Type B pancreatic cell (in vitro differentiated cells): ENCODE measurements at places on chromosomes 3 and 15. TPM values are rescaled to one million over a fixed set of nuclear protein-coding genes. Genes with fewer than 3 reads are reported as not detected.
A peak's percentile ranks its signal among the peaks of the same experiment; 100 is the strongest.

DNA sequence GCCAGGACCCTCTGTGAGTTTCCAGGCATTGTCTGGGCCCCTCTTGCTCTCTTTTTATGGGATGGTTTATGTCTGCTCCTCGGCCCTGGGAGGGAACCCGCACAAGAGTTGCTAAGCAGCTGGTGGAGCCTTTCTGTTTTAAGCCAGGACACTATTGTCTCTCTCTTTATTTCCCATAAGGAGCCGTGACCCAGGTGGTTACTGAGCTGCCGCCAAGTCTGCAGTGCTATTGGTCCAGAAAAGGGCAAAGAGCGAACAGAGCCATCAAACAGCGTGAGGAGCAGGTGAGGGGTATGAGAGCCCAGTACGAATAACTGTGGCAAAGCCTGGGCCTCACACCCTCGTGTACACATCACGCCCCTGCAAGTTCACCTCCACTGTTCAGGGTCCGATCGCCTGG is 280.2 kb downstream of the SHQ1 start:
- DNase-seq, result no peak

GRCh38 chr3:139560411-139560810 is 20.9 kb upstream of the RBP1 start:
- DNase-seq, result peak; percentile 44

DNA sequence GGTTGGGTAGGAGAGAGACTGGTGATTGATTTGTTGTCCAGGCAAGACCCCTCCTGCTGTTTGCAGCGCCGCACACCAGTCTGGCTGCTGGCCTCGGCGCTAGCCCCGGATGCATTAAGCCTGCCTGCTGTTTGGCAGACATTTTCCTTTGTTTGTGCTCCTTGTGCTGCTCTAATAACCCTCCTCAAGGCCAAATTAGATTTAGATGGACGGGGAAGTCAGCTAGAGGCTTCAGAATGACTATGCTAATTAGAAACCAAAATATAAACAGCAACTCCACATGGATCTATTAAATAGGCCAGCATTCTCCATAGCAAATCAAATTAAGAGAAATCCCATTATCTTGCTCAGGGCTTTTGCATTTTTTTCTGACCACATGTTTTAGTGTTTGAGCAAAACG is 445.2 kb downstream of the SQOR start:
- DNase-seq, result peak; percentile 70

XXYLT1 gene
- 10.4 and 27.0 TPM in 2 replicates for total RNA-seq

- DNase-seq, result no peak
These were observed 119.5 kb downstream of the MYLK start for GRCh38 chr3:123764647-123765046.

AQP9 gene
- not detected in 2 replicates for total RNA-seq
